ENCODE measurements at places on chromosomes 5 and 9.

DNA sequence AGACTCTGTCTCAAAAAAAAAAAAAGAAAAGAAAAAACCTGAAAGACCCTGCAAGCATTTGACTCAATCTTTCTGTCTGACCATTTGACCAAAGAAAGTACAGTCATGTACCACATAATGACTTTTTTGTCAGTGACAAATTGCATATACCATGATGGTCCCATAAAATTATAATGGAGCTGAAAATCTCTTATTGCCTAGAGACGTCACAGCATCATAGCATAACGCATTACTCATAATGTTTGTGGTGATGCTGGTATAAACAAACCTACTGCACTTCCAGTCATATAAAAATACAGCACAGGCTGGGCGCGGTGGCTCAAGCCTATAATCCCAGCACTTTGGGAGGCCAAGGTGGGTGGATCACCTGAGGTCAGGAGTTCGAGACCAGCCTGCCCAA lies 10.5 kb downstream of the ECM2 start:
- no peak for DNase-seq

- DNase-seq = no peak
Observed at GRCh38 chr9:3650994-3651622, 125.3 kb upstream of the RFX3 start.

GRCh38 chr5:106290841-106291240 lies 1379.9 kb downstream of the EFNA5 start:
- DNase-seq = peak; percentile 34

DNA sequence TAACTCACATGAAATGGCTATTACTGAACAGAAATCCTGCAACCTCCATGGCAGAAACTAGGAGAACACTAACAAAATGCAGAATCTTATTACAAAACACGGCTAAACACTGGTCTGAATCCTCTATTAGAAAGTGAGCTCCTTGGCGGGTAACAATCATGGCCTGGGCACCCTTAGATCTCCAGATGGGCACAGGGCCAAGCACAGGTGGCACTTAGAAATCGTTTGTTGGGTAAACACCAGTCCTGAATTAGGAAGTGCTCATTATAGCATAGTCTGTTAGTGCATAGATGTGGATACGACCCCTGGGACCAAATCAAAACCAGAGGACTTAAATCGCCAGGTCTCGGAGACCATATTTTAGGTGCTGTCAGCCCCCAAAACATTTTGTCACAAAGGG lies 14.4 kb downstream of the VDAC1 start:
- DNase-seq = no peak

DNA sequence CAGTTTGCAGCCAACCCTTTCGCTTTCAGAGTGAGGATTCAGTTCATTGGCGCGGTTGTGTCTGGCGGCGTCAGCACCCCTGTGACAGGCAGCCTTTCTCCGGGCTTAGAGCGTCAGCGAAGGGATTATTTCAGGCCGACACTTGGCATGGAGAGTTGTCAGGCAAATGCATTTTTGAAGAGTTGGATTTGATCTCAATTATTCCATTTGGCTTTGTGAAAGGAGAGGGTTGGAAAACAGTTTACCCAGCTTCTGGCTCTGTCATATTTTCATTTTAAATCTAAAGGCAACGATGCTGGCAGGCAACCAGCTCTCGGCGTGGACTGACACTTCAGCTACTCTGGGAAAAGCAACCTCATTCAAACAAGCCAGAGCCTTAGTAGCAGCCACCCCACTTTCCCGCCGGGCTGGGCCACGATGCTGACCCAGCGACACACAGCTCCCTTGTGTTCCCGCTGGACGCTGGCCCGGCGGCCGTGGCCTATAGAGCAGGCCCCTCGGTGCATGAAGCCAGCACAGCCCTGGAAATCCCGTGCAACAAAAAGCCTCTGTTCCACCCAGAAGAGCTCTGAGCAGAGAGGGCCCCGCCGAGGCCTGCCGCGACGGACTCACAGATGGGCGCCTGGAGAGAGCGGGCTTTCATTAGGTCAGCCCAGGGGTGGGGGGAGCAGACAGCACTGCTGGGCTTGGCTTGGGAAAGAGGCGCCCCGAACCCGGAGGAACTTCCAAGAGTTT lies 28.9 kb upstream of the LPCAT1 start:
- DNase-seq = no peak

DNA sequence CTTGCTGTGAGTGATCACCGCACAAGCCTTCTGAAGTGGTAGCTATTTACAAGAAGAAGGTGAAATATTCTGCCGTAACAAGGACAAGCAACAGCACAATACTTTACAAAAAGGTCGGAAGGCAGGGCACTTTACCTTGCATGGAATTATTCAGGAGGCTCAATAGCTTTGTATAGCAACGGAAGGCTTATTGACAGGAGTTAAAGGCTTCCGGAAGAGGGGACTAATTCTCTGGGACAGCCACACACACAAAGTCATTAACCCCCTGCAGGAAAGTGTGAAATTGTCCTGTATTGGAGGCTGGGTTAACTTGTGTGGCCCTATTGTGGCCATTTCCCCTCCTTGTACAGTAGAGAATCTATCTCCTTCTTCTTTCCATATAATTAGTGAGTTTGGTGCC lies 199.3 kb upstream of the SEMA6A start:
- DNase-seq = no peak

DNA sequence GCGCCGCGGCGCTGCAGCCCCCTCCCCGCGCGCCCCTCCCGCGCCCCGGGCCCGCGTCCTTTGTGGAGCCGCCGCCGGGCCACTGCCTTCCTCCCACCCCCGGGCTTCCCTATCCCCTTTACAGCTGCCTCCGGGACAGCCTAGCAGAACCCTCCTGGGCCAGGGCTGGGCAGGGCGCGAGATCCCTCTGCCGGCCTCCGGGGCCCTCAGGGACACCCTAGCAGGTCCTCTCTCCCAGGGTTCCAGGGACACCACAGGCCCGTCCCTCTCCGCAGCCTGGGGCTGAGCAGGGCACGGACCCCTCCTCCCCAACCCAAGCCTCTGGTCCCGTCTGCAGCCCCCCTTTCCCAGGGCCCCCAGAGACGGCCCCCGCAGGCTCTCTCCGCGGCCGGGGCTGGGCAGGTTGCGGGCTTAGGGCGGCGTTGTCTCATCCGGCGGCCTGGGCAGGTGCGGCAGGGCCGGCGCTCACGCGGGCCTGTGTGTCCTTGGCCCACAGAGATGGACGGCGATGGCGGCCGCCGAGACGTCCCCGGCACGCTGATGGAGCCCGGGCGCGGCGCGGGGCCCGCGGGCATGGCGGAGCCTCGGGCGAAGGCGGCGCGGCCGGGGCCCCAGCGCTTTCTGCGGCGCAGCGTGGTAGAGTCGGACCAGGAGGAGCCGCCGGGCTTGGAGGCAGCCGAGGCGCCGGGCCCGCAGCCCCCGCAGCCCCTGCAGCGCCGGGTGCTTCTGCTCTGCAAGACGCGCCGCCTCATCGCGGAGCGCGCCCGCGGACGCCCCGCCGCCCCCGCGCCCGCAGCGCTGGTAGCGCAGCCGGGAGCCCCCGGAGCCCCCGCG lies 710 bp downstream of the WNK2 start:
- DNase-seq = no peak

DNA sequence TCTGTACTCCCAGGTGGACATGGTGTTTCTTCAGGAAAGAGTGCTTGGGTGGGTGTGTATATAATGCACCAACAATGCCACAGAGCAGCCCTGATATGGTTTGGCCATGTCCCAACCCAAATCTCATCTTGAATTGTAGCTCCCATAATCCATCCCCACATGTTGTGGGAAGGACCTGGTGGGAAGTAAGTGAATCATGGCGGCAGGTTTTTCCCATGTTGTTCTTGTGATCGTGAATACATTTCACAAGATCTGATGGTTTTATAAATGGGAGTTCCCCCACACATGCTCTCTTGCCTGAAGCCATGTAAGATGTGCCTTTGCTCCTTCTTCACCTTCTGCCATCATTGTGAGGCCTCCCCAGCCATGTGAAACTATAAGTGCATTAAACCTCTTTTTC lies 158.5 kb downstream of the NR3C1 start:
- peak; percentile 69 for DNase-seq

DNA sequence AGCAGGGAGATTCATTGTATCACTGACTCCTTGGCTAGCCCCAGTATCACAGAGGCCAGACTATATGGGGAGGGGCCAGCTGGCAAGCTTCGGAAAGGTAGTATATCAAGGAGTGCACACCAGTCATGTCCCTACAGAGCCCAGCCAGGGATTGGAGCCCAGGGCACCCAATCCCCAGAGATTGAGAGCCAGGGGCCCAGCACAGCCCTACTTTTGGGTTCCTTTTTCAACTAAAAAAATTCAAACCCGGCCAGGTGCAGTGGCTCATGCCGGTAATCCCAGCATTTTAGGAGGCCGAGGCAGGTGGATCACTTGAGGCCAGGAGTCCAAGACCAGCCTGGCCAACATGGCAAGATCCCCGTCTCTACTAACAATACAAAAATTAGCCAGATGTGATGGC lies 5.4 kb upstream of the MYORG start:
- DNase-seq = no peak

- no peak for DNase-seq
Observed at GRCh38 chr5:75584641-75585040, 26.6 kb upstream of the ANKDD1B start.

DNA sequence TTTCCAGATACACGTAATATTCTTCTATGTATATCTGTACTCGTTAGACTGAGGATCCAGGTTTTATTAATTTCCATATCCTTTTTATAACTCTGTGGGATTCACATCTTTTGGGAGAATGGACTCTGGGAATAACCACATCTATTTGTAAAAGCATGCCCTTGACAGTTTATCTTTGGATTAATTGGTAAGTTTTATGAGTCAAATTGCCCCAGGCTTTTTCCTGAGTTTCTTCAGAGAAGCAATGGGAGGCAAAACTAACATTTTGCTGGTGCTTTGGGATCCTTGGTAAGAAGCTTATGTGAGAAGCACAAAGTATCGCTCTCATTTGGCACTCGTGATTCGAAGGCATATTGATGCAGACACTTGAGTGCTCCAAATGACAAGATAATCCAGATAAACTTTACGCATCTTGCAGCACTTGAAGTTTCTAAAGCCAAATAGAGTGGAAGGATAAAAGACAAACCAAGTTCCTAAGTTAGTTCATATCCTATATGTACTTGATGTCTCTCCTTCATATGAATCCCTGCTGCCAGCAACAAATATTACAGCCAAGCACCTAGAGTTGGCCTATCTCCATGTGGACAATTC lies 324.7 kb downstream of the TLE4 start:
- DNase-seq = no peak

DNA sequence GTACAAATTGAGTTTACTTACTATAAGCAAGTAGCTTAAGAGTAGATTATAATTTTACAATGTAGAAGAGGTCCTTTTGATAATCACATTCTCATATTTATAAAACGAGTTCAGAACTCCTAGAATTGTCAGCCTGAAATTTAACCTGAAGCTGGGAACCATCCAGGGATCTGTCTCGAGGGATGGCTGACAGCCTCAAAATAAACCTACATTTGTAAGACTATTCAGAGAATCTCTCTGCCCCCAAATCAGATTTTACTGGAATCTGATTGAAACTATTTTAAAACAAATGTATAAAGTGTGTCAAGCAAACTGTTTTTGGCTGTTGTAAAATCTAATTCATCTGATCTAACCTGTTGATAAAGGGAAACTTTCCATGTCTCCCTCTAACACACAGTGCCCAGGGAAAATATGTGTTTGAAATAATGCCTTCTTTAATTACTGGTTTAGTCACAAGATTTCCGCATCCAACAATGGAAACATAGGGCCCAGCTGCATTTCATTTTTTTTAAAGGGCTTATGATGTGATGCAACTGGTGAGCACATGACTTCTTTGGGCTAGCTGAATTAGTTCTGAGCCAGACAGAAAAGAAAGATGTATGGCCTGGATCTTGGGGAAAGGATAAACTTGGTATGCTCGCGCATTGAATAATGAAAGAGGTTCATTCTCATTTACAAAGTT lies 30.3 kb downstream of the SLC25A46 start:
- no peak for DNase-seq

GRCh38 chr5:146047396-146047795 lies 58.0 kb downstream of the PLAC8L1 start:
- DNase-seq = no peak

- peak; percentile 3 for DNase-seq
Observed at GRCh38 chr9:22693156-22693555, 246.5 kb downstream of the DMRTA1 start.

- DNase-seq = peak; percentile 85
Observed at GRCh38 chr9:72477930-72478518, 43.4 kb upstream of the TMC1 start.

DNA sequence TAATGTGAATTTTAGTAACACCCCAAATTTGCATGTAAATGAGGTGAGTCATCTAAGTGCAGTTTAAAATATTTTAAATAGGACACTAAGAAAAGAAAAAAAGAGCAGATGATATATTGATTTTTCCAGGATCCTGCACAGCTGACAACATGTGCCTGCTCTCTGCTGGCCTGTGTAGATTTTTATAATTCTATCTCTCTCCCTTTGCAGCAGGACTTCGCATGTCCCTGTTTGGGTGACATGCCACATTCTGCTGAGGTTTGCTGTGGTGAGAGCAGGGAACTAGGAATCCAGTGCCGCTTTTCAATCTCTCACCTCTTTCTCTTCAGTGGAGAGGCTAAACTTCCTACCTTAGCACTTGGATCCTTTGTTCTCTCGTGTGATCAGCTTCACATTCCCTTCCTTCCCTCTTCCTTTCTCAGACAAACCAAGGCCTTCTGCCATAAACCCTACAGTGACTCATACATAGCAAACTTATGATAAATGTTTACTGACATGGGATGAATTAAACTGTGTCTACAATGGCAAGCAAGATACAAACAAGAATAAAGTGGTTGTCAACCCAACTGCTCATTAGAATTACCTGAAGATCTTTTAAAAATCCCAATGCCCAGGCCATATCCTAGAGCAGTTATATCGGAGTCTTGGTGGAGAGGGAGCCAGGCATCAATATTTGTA lies 198.8 kb upstream of the EFNA5 start:
- peak; percentile 87 for DNase-seq

GRCh38 chr5:73691302-73692080 lies 65.5 kb downstream of the ARHGEF28 start:
- DNase-seq = no peak

DNA sequence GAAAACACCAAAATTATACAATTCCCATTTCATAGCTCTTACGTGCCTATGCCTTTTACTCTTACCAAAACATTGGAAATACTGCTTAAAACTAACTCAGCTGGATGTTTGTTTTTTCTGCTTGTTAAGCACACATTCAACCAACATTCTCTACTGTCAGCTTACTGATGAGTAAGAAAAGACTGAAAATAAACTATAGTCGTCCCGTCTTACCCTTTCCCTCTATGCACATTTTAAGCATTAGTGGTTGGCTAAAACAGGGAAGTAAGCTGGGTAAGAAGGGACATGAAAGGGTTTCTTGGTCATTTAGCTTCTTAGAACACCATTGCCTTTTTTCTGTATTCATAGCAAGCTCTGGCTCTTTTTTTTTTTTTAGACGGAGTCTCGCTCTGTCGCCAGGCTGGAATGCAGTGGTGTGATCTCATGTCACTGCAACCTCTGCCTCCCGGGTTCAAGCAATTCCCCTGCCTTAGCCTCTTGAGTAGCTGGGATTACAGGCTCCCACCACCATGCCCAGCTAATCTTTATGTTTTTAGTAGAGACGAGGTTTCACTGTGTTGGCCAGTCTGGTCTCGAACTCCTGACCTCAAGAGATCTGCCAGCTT lies 232.1 kb upstream of the PCSK5 start:
- no peak for DNase-seq

GRCh38 chr5:35482167-35482755 lies 135.4 kb upstream of the SPEF2 start:
- DNase-seq = no peak

Data from HT1080 (cell line).